ENCODE measurements at places on chromosomes 4 and X.

- no peak for DNase-seq
These were observed 105.0 kb downstream of the MFAP3L start for GRCh38 chr4:169921237-169921636.

DNA sequence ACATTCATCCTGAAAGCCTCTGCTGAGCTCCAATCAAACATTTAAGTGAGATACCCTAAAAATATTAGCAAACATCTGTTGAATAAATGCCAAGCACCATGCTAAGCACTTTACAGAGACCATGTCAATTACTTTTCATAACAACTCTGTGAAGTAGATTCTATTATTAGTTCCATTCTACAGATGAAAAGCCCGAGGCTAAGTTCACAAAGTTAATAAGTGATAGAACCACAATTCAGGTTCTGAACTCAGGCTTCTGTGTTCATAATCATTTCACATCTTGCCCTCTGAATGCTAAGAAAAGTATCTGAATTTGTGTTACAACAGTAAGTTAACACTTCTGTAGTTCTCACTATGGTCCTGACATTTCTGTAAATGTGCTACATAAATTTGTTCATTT, 27.4 kb downstream of the SEL1L3 start:
- no peak for DNase-seq

- no peak for DNase-seq
These were observed 83.6 kb downstream of the TSPAN5 start for GRCh38 chr4:98574816-98575215.

GRCh38 chr4:152684007-152684406, 4.2 kb upstream of the TMEM154 start:
- no peak for DNase-seq

DNA sequence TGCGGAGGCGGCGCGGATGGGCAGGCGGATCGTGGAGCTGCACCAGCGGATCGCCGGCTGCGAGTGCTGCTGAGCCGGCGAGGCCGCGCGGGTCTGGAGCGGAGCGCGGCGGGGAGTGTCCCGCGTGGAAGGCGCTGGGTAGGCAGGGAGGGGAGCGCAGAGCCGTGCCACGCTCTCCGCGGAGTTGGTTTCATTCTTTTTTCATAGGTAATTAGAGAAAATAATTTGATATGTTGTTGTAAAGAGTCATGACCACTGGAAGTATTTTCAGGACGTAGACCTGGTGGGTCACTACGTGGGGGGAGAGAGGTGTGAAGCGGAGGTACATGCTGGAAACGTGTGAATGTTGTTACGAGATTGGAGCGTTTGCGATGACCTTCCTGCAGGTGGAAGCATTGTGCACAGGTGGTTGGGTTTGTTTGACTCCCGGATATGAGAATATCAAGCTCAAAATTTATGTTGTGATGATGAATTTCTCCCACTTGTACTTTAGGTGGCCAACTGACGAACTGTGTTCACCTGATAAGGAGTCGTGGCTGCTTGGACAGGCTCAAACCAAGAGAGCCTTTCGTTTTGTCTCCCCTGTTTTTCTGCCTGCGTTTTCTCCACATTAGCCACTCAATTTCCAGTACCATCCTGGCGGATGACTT, 19.1 kb upstream of the S100P start:
- no peak for DNase-seq

DNA sequence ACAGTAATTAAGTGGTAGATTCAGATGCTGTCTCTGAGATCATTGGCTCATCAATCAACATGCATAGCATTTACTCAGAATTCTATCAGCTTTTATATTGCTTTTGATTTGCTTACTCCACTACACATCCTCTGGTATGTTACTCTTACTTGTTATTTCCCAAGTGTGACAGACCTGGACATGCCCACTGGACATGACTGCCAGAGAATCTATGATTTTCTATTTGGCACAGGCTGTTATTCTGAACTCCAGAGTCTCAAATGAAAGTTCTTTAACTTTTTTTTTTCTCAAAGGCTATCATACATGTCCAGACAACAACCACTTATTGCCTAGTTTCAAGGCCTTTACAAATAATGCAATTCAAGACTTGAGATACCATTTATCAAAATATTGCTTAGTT, 116.1 kb upstream of the ARHGAP24 start:
- DNase-seq: no peak

- peak; percentile 18 for DNase-seq
These were observed 2.4 kb downstream of the STX18 start for GRCh38 chr4:4539481-4539880.

- no peak for DNase-seq
These were observed 79.1 kb downstream of the ANKRD50 start for GRCh38 chr4:124633285-124633941.

GRCh38 chrX:86192827-86193226, 44.6 kb downstream of the DACH2 start:
- no peak for DNase-seq

GRCh38 chrX:119695535-119696050, 2.6 kb upstream of the SEPTIN6 start:
- DNase-seq: no peak

DNA sequence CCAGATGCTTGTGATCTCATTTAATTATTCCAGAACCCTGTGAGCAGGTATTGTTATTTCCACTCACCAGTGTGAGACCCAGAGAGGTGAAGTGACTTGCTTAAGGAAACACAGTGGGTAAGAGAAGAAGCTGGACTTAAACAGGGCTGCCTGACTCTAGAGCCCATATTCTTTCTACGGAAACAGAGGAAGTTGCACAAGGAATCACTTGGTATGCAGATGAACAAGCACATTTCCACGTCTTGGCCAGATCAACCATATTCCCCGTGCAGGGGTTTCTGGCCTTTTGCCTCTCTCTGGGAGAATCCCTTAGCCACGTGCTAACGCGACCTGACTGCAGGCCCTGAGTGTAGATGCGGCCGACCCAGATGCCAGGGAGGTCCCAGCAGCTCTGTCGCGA, 195.5 kb upstream of the ATP6AP2 start:
- peak; percentile 81 for DNase-seq

DNA sequence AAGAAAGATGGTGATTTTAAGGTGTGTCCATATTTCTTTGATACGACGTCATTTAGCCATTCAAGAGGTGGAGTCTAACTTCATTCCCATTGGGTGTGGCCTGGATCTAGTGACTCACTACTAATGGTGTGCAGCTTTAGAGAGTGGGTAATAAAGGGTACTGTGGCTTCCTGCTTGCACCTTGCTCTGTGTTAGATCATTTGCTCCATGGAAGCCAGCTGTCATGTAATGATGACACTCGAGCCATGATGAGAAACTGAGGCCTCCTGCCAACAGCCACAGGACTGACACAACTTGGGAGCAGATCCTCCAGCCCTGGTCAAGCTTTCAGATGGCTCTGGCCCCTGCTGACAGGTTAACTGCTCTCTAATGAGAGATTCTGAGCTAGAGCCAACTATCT, 82.0 kb downstream of the UNC5C start:
- DNase-seq: no peak

- DNase-seq: no peak
These were observed 156.9 kb downstream of the NKX6-1 start for GRCh38 chr4:84342161-84342560.

GRCh38 chr4:26051240-26051639, 137.2 kb downstream of the SMIM20 start:
- DNase-seq: no peak

DNA sequence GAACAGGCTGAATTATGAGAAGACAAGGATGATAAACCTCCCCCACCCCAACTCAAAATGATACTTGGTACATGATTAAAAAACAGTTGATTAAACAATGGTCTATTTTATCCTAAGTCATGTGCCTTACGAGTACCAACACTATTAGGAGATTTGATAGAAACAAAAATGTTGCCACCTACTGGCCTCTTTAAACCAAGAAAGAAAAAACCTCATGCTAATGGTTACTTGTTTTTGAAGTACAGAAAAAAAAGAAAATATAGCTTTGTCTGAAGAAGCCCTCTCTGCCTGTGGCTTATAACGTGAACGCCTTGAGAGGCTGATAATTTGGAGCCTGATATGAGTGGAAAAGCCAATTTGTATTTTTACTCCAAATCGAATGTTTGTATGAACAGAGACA, 538.2 kb downstream of the DMD start:
- DNase-seq: no peak

DNA sequence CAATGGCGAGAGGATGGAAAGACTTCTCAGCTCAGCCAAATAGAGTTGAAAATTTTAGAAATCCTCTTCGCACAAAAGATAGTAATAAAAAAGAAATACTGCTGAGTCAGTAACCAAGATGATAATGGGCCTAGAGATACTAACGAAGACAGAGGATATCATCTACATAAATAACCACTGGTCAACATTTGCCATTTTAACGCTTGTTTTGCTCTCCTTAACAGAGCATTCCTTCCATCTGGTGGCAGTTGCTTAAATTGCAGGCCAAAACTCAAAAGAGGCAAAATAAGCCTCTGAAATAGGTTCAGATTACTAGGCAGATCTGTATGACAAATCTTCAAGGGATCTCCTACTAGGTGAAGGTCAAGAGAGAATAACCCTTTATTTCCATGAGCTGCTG, 51.7 kb upstream of the MCF2 start:
- DNase-seq: no peak

- no peak for DNase-seq
These were observed at the start of gene EDNRA for GRCh38 chr4:147480891-147481576. Gene EDNRA, plus strand, starts transcription at chr4:147481097. Its CDS starts 4,585 bp downstream, at chr4:147485682.

- DNase-seq: peak; percentile 58
These were observed 6.3 kb downstream of the MEPE start for GRCh38 chr4:87838890-87839591.

GRCh38 chr4:163863082-163863481, 368.6 kb downstream of the TMA16 start:
- no peak for DNase-seq

- DNase-seq: no peak
These were observed 429.0 kb upstream of the NWD2 start for GRCh38 chr4:36815536-36815935.

DNA sequence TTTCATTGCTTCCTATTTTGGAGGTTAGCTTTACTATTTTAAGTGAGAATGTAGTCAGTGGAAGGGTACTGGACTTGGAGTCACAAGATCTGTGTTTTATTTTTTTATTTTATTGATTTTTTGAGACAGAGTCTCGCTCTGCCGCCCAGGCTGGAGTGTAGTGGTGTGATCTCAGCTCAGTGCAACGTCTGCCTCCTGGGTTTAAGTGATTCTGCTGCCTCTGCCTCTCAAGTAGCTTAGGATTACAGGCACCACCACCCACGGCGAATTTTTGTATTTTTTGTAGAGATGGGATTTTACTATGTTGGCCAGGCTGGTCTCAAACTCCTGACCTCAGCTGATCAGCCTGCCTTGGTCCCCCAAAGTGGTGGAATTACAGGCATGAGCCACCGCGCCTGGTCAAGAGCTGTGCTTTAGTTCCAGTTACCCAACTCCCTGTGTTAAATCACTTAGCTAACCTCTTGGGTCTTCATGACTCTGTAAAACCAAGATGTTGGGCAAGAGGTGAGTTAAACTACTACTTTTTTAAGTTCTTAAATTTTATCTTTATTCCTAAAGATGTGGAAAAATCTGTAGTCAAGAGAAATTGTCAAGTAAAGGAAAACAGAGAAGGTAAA, 11.2 kb downstream of the USP9X start:
- DNase-seq: peak; percentile 19

GRCh38 chr4:100417565-100417964, 100.3 kb downstream of the EMCN start:
- no peak for DNase-seq

DNA sequence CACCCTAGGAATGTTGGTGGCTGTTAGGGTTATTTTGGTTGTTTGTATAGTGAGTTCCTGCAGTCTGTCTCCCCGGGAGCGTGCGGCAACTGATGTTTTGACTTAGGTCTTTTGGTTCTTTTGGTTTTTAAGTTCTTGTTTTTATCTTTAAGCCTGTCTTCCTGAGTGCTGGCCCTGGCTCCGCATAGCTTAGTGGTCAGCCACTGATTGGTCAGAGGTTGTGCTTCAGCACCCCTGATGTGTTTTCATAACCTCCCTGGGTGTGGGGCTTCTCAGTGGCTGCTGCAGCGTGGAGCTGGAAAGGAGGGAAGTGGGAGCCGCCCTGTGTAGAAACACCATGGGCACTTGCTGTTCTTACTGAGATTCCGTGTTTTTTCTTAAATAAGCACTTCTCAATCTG, 5.1 kb downstream of the PIGG start:
- DNase-seq: no peak

DNA sequence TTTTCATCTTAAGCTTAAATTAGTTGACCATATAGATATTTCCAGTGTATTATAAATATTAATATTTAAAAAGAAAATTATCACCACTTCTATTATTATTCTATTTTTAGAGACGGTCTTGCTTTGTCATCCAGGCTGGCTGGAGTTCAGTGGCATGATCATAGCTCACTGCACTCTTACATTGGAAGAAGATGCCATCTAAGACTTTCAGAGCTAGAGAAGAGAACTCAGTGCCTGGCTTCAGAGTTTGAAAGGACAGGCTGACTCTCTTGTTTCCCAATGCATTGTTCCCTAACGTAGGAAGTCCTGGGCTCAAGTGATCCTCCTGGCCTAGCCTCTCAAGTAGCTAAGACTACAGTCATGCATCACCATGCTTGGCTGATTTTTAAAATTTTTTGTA, 75.9 kb downstream of the FIP1L1 start:
- no peak for DNase-seq

- no peak for DNase-seq
These were observed 64.7 kb downstream of the NBDY start for GRCh38 chrX:56793521-56794320.

DNA sequence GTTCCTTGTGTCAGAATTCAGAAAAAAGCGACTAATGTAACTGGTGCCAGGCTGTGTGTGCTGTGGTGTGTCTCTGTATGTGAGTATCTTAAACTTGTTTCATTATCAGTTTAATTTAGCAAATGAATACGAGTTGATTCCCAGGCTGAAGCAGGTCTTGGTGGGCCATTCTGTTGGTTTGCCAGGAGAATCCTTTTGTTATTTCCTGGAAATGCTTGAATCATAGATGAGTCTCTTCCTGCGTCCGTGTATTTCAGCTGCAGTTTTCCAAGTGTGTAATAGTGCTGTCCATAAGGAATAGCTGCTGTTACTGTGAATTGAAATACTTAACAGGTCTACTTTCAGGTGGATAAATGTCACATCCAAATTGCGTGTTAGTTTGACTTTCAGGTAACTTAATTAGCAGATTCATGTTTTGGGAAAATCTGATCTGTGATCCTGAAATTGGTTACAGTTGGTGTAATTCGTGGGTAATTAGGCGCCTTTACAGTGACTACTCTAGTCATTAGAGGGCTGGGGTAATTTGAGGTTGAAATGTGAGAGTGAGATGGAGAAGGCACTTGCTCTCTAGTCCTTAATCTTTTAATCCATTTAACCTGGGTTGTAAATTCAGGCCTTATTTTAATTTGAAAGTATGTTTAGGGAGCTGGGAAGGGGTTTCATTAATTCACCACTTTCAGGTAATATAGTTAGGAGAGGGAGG, 23.8 kb downstream of the TMEM131L start:
- no peak for DNase-seq

DNA sequence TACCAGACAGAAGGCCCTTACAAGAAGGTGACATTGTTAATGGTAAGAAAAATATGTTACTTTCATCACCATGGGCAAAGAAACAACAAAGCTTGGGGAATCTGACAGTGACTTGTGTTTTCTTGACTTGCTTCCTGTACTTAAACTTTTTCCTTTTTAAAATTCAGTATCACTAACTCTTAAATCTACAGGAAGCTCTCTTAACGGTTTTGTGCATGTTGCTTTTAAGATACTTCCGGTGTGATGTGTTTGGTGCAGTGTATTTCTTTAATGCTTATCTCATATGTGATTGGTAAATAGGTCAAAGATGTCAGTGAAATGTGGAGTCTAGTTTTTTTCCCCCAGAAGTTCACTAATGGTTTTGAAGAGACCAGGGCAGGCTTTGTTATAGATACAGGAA, 45.2 kb downstream of the ADH5 start:
- no peak for DNase-seq
